Activated naive CD8-positive, alpha-beta T cell treated with anti-CD3 and anti-CD28 coated beads, Interleukin-2, amount 50 U/mL, for 16 hours (primary cell): ENCODE measurements at places on chromosomes 16 and 17.
A peak's percentile ranks its signal among the peaks of the same experiment; 100 is the strongest.

DNA sequence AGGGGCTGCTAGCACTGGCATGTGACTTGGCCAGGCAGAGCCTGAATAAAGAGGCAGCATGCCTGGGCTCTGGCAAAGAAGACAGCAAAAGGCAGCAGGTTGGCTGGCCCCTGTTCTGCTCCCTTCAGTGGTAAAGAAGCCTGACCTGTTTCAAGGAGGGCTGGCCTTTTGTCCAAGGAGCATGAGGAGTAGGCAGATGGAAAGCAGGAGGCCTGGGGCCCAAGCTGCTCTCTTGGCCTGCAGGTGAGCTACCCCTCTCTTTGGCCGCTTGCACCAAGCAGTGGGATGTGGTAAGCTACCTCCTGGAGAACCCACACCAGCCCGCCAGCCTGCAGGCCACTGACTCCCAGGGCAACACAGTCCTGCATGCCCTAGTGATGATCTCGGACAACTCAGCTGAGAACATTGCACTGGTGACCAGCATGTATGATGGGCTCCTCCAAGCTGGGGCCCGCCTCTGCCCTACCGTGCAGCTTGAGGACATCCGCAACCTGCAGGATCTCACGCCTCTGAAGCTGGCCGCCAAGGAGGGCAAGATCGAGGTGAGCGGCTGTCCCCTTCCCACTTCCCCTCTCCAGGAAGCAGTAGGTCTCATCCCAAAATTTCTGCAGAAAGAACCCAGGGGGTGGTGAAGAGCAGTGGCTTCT is 8.0 kb downstream of the TRPV2 start:
- no peak for DNase-seq

- DNase-seq = no peak
Measured at GRCh38 chr16:69566981-69567680, 1.4 kb downstream of the NFAT5 start.

DNA sequence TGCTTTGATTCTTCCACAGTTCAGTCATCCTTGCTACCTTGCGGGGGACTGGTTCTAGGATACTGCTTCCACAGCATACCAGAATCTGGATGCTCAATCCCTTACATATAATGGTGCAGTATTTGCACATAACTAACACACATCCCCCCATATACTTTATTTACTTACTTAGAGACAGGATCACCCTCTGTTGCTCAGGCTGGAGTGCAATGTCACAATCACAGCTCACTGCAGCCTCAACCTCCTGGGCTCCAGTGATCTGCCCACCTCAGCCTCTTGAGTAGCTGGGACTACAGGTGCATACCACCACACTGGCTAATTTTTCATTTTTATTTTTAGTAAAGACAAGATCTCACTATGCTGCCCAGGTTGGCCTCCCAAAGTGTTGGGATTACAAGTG is 112.2 kb downstream of the GOSR1 start:
- DNase-seq = no peak

GRCh38 chr17:78325076-78325687 is 34.7 kb downstream of the SOCS3 start:
- no peak for DNase-seq

GRCh38 chr17:4833941-4834680 is 971 bp downstream of the MINK1 start:
- no peak for DNase-seq

- DNase-seq = no peak
Measured at GRCh38 chr16:71360378-71360777, 1.9 kb downstream of the CALB2 start.

GRCh38 chr17:18257268-18257981 is 1.1 kb downstream of the FLII start:
- DNase-seq = no peak

DNA sequence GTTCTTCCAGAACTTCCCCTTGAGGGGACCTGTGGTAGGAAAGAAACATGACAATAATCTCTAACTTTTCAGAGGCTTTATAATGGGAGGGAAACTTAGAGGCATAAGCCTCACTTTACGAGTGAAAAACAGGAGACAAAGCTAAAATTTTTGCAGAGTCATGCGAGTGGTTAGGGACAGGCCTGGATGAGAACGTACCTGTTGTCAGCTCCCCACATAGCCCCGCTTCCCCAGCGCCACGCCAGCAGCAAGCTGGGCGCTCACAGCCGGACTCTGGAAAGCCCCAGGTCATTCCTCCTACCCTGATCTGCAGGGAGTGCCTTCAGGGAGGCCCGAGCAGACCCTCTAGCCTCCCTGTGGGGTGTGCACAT is 53.6 kb downstream of the LDHD start:
- DNase-seq = no peak

GRCh38 chr17:15213381-15214087 is 51.6 kb downstream of the PMP22 start:
- no peak for DNase-seq

DNA sequence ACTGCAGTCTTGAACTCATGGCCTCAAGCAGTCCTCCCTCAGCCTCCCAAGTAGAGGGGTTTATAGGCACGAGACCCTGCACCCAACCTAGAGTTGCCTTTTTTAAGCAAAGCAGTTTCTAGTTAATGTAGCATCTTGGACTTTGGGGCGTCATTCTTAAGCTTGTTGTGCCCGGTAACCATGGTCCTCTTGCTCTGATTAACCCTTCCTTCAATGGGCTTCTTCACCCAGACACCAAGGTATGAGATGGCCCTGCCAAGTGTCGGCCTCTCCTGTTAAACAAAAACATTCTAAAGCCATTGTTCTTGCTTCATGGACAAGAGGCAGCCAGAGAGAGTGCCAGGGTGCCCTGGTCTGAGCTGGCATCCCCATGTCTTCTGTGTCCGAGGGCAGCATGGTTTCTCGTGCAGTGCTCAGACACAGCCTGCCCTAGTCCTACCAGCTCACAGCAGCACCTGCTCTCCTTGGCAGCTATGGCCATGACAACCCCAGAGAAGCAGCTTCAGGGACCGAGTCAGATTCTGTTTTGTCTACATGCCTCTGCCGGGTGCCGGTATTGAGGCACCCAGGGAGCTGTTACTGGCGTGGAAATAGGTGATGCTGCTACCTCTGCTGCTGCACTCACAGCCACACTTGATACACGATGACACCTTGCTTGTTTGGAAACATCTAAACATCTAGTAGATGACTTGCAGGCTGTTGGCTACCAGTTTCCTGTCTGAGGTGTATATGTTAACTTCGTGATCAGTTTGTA is 3.3 kb downstream of the RPL13 start:
- DNase-seq = no peak

DNA sequence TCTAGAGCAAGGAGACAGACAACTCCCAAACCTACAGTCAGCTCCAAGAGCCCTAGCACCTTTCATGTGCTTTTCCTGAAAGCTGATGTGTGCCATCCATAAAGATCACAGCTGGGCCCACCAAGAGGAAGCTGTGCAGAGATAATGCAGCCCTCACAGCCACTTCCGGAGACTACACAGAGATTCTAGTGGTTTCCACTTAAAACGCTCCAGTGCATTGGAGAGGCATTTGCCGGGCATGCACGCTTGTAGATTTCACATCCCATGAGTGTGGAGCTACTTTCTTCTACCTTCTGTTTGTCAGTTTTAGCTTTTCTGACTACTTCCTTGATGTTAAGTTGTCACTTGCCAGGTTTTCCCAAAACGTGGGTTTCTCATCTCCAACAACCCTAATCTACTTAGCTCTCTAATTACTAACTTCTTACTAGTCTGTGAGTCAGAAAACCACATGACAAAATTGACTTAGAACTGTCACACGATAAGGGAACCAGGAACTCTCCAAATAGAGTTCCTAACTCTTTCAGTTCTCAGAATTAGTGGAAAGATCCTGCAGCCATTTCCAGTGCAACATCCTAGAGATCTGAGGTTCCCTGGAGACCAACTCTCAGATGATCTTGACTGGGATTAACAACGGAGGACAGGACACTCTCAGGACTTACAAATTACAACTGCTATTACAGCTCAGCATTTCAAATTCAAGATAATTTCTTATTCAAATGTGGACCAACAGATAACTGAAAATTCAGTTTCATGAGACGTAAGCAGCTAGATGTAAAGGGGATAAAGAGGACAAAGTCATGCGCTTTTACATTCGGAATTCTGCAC is 28.6 kb downstream of the PMP22 start:
- no peak for DNase-seq

GRCh38 chr17:36072431-36073121 is 8.5 kb downstream of the CCL18 start:
- DNase-seq = peak; percentile 23

DNA sequence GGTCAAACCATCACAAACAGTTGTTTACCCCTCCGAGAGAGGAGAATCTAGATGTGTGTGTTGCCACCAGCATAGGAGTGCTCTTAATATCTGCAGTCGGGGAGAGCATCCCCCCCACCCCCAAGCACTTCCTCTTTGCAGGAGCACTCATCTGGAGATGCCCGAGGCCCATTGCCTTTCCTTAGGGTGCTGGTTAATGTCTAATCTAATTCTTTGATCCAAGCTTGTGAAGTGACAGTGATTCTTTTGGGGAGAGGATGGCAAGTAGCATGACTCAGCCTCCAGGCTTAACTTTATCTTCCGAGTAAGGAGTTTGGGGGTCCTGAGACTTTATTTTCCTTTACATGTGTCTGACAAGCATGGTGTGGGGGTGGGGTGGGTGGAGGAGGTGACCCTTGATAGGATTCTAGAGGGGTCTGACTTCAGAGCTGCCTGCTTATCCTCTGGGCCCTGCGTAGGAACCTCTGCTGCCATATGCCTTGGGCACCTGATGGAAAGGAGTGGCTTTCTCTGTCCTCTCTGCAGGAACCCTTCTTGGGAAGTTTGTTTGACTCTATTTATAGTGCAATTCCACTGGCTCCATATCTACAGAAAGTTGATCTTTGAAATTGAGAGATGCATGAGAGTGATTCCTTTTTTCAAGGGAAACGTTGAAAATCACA is 207.1 kb downstream of the SPECC1 start:
- no peak for DNase-seq

DNA sequence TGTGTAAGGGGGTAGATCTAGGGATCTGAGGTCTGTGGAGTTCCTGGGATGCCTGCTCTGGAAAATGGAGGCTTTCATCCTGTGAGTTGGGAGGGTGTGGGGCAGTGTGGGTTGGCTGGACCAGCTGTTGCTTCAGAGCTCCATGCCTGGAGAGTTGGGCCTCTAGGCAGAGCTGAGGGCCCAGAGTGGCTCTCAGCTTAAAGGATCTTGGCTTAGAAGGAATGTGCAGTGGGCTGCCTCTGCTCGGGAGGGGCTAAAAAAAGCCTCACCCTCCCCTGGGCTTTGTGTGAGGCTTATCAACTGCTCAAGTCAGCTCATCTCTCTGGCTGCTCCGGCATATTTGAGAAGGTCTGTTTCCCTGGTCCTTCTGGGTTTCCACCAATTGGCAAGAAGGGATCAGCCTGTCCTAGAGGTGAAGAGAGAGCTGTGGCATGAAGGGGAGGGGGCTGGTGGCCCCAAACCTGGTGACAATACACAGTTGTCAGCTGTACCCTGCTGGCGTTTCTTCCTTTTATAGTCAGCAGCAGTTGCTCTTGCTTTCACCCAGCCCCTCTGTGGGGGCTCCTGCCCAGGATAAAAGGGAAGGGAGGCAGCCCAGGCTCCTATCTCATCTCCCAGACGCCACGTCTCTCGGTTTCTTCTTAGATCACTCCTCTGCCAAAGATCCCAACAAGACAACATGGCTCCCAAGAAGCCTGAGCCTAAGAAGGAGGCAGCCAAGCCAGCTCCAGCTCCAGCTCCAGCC is at the start of gene MYL4:
MYL4 (plus strand) TSS at position 605 of the 745 bp plus-strand sequence; CDS start at position 680, 75 bp downstream.
- no peak for DNase-seq

- DNase-seq = no peak
Measured at GRCh38 chr17:45791935-45792334, 7.8 kb downstream of the CRHR1 start.

GRCh38 chr17:44920565-44920940 is 5.3 kb upstream of the GFAP start:
- DNase-seq = no peak

DNA sequence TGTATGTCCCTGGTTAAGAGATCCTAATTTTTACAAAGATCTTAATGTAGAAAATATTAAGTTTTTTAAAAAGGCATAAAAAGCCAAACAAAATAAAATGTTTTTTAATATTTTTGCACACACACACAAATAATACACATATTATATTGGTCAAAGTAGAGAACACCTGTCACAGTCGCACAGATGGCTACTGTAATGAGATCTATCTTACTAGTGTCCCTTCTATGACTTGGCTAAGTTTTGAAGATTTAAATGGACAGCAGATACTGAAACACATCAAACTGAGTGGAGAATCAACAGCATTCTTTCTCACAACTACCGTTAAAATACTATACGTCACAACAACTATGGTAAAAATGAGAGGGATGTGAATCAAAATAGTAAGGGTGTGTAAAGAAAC is 83.4 kb downstream of the HELZ start:
- DNase-seq = no peak

GRCh38 chr17:79220713-79221291 is 146.2 kb downstream of the ENGASE start:
- no peak for DNase-seq

DNA sequence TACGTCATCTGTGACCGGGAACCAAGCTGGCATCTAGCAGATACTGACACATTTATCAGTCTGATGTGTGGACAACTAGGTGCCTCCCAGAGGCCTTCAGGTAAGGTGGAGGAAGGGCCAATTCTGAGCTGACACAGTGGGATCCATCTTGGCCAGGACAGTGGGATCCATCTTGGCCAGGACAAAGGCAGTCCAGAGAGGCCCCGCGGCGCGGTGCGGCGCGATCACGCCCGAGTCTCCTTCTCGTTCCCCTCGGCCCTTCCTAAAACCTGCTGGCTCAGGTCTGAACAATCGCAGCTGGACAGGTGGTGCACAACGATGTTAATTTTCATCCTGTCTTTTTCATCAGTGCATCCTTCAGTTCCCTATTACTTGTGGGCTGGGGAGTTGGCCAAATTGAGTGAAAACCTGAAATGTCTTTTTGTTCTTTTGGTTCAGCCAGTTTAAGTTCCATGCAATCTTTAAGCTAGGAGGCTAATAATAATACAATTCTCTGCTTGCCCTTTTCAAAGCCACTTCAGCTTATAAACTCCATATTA is 486 bp upstream of the WSB1 start:
- DNase-seq = no peak

DNA sequence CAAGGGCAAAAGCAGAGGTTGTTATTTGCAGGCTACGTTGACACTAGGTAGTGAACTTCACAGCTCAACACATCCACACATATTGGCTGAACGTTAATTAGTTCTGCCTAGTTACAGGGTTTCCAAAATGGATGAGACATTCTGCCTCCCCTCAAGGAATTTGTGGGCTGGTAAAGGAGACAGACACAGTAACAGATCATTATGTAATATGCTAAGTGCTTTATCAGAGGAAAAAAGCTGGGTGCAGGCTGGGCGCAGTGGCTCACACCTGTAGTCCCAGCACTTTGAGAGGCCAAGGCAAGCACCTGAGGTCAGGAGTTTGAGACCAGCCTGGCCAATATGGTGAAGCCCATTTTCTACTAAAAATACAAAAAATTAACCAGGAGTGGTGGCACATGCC is 26.2 kb downstream of the BMERB1 start:
- DNase-seq = no peak
